Lung (tissue), 17 donors: ENCODE measurements at places on chromosomes 2 and 18.

- no peak for DNase-seq
Measured at GRCh38 chr2:71928734-71929481, 218.8 kb downstream of the CYP26B1 start.

DNA sequence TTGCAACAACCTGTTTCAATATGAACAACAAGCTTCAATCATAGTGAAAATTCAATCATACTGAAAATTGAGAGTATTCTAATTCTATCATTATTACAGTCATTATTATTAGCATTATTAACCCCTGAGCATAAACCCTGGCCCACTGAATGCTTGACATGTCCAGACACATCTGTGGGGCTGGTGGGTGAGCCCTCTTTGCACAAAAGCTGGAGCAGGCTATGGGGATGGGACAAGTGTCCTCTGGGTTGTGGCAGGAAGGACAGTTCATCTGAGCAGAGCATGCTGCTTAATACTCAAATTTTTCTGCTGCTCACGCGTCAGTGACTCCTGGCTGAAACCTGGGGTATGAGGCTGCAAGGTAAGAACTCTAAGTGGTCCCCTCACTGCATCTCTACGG lies 451.1 kb upstream of the POU3F3 start:
- DNase-seq = no peak

DNA sequence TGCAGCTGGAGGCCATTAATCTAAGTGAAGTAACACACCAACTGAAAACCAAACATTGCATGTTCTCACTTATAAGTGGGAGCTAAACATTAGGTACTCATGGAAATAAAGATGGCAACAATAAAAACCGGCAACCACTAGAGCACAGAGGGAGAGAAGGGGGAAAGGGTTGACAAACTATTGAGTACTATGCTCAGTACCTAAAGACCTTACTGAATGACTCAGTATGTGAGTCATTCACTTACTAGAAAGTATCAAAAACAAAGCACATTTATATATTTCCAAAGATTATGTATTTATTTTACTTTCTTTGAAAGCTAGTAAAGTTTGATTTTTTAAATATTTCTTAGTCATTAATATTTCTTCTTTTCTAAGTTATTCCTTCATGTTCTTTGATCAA lies 48.9 kb downstream of the ZNF385B start:
- DNase-seq = no peak

DNA sequence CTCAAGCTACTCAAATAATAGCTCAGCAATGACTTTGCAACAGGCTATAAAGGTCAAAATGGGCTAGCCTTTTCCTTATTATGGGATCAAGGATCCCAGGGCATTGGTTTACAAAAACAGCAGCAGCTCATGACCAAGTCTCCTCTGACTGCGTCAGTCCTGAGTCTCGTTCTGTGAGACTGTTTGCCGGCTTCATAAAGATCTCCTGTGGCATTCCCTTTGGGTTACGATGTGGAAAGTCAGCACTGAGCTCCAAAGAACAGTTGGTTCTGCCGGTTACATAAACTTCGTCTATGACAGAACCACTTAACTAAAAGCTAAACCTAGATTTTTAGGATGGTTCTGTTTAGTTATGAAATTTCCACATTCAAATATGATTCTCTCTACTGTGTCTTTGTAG lies 674.9 kb downstream of the ZEB2 start:
- DNase-seq = no peak

- DNase-seq = no peak
Measured at GRCh38 chr2:206220997-206221396, 53.5 kb upstream of the ZDBF2 start.

- no peak for DNase-seq
Measured at GRCh38 chr2:67108231-67108630, 288.9 kb upstream of the ETAA1 start.

DNA sequence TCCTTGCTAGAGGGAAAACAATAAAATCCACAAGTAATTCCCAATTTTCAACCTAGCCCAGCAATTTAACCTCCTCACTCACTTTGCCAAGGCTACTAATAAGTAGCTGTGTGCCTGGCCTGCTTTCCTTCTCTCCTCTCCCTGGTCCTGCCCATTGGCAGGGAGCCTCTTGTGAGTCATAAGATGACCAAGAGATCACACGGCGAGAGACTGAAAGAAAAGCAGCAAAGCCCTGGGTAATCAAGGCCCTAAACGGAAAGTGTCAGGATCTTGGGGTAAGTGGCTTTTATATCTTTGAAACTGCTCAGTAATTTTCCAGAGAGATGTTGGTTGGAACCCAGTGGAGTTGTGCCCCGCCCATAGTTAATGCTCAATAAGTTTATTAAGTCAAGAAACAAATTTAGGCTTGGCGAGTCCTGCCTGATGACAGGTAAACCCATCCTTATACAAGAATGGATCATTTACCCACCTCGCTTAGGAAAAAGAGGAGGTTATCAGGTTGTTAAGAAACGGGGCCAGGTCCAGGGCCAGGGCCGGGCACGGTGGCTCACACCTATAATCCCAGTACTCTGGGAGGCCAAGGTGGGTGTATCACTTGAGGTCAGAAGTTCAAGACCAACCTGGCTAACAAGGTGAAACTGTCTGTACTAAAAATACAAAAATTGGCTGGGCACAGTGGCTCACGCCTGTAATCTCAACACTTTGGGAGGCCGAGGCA lies 10.0 kb upstream of the ADAM17 start:
- DNase-seq = peak; percentile 31

DNA sequence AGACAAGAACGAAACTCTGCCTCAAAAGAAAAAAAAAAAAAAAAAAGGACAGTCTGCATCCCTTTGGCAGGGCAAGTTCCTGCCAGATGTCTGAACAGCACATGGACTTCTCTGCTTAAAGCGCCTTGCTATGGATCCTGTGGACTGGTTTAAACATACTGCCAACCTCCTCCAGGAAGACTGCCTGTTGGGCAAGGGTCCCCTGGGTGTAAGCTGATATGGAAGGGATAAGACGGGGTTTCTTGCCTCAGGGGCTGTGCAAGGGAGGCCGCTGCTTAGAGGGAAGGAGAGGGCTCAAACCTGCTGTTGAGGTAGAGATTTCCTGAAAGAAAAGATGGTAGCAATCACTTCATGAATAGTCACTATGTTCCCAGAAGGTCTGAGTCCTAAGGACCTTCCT lies 22.2 kb downstream of the SKA1 start:
- no peak for DNase-seq

DNA sequence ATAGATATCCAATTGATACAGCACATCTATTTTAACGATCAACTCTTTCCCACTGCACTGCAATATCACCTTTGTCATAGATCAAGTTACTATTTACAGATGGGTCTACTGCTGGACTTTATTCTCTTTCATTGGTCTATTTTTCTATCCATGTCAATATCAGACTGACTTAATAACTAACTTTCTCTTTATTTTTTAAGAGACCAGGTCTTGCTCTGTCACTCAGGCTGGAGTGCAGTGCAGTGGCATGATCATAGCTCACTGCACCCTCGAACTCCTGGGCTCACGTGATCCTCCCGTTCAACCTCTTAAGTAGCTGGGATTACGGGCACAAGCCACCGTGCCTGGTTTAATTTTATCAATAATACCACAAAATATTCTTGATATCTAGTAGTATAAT lies 71.2 kb downstream of the TLK1 start:
- DNase-seq = no peak

- peak; percentile 35 for DNase-seq
Measured at GRCh38 chr2:223771475-223771874, 65.9 kb downstream of the AP1S3 start.

GRCh38 chr2:240141736-240142135 lies 1.3 kb upstream of the OTOS start:
- no peak for DNase-seq

GRCh38 chr2:133600266-133600928 lies 32.1 kb upstream of the NCKAP5 start:
- DNase-seq = no peak

- no peak for DNase-seq
Measured at GRCh38 chr2:226835420-226835795, 446 bp upstream of the RHBDD1 start.

GRCh38 chr2:217983276-217984233 lies 19.2 kb downstream of the TNS1 start:
- peak; percentile 30 for DNase-seq

DNA sequence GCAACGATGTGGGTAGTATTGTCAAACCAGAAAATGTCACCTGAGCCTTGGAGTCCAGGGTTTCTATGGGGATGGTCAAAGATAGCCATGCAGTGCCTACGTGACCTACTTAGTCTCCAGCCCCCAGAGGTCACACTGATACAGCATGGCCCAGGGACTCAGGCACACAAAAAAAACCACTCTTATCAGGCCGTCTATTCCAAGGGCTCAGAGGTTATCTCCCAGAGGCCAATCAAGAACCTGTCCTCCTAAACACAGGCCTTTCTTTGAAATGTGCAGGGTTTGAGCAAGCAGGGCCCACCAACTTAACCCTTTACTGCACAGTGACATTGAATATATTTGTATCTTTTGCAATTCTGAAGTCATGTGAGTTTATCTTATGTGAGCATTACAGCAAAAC lies 82.7 kb downstream of the MRO start:
- DNase-seq = no peak

- no peak for DNase-seq
Measured at GRCh38 chr18:2302628-2303516, 268.4 kb downstream of the METTL4 start.

GRCh38 chr2:111111101-111111755 lies 9.5 kb upstream of the BCL2L11 start:
- DNase-seq = no peak

GRCh38 chr2:178954049-178954448 lies 95.9 kb downstream of the CCDC141 start:
- no peak for DNase-seq

DNA sequence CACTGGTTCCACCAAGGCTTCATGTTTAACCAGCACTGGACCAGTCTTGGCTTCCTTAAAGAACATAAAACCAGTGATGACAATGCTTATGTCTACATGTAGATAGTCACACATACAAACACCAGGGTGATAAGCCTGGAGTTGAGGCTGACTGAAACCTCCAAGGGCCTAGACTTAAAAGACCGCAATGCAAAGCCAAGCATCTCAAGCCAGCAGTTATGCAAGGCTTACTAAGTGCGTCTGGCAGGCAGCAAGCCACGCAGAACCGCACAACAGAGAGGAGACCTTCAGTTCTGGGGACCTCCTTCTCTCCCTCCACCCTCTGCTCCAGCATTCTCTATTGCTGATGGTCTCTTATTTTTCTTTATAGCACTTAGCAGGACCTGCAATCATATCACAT lies 63.2 kb upstream of the ACAA2 start:
- no peak for DNase-seq

- DNase-seq = no peak
Measured at GRCh38 chr2:231617059-231617926, 24.6 kb downstream of the TEX44 start.

- no peak for DNase-seq
Measured at GRCh38 chr2:61214171-61214570, 52.2 kb downstream of the C2orf74 start.

DNA sequence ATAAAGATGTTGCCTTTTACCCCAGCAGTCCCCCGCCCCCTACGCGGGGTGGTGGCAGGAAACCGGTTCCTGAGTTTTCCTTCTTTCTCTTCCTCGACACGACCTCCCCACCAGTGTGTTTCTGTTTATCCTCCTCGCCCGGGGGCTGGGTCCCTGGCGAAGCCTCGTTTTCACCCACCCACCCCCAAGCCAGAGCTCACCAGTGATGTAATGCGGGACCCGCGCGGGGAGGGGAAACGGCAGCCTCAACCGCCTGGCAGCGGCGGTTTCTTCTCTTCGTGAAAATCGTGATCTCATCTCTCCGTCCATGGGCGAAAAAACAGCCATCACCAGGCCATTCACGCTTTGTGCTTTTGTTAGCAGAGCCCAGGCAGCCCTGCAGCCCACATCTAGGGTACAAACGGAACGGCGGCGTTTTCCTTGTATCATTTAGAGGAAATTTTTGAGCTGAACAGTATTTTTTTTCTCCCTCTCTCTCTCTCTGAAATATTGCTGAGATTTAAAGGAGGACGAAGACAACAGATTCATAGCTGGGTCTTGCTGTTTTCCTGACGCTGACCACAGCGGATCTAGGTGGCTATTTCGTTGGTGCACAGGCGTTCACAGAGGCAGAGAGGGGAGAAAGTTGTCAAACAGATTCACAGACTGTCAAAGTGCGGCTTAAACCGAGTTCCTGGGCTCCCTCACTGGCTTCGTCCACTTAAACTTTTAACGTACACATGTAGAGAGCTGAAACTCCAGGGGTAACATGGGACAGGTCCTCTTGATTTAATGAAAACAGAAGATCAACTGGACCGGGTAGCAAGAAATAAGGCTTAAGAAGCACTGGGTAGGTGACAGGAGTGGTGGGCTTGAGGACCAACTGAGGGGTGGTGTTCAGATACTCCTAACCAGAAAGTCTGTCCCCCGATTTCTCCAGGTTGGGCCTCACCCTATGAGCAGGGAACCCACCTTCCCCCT lies 21.9 kb upstream of the PAX3 start:
- peak; percentile 73 for DNase-seq

- DNase-seq = peak; percentile 89
Measured at GRCh38 chr18:22169889-22170420, 566 bp downstream of the GATA6 start.

DNA sequence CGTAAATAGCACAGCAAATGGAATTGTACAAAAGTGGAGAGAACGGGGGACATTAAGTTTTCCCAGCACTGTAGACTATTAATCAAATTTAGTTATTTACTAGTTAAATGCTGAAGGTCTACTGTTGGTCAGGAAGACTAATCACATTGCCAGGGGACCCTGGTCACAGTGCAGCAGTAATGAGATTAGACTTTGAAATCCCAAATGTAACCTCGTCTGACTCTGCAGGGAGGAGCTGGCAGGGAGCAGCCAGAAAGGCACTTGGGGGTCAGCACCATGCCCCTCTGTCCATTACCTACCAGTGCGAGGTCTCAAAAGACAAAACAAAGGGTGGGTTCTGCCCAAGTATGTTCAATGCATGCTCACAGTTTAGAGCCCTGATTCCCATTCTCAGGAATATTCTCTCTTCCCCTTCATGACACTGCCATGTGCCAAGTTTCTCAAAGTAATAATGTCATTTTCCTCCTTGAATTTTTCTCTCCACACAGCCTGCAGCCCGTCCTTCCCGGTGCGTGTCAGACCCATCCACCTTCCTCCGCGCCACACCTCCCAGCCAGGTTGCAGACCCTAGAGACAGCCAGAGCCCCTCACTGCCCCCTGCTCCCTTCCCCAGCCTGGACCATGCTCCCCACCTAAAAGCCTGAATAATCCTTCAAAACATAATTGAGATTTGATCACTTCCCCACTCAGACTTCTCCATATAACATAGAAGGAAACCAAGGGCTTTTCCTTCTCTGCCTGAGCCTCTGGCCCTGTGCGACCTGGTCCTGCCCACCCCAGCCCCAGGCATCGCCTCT lies 52.5 kb downstream of the TMEM18 start:
- no peak for DNase-seq
